Breast epithelium (tissue), 4 donors: ENCODE measurements at places on chromosomes 13 and 19.

- H3K4me3 ChIP-seq, result no peak overlapping the region
- DNase-seq, result no peak
- H3K27ac ChIP-seq, result peak overlapping the region; percentile 46
- no peaks in the 10 kb centered on the region for H3K27me3 ChIP-seq
- H3K4me1 ChIP-seq, result no peaks in the 10 kb centered on the region
Measured at GRCh38 chr13:41639955-41640780, 182.8 kb downstream of the RGCC start.

GRCh38 chr13:30572859-30573275 is 44.9 kb upstream of the USPL1 start:
- peak overlapping the region; percentile 81 for H3K27ac ChIP-seq
- H3K4me3 ChIP-seq, result peak overlapping the region; percentile 42
- no peaks in the 10 kb centered on the region for H3K4me1 ChIP-seq
- DNase-seq, result no peak
- no peaks in the 10 kb centered on the region for H3K36me3 ChIP-seq

DNA sequence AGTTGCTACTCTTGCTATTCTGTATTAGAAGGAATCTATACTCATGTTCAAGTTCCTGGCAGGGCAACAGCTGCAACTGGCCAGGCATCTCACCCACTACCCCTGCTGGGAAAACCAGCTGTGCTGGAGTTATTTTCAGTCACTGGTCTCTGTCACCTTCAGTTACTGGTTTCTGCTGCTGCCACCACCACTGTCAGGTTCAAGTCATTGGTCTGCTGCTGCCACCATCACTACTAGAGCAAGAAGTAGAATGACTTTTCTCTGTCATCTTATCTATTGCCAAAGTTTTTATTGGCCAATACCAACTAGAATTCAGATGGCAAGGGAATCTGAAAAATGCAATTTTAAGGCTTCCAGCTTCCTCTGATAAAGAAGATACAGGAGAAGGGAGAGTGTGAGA is 1615.2 kb downstream of the OLFM4 start:
- no peaks in the 10 kb centered on the region for H3K36me3 ChIP-seq
- no peaks in the 10 kb centered on the region for H3K4me1 ChIP-seq
- H3K4me3 ChIP-seq, result no peak overlapping the region
- DNase-seq, result no peak
- no peak overlapping the region for H3K27ac ChIP-seq

DNA sequence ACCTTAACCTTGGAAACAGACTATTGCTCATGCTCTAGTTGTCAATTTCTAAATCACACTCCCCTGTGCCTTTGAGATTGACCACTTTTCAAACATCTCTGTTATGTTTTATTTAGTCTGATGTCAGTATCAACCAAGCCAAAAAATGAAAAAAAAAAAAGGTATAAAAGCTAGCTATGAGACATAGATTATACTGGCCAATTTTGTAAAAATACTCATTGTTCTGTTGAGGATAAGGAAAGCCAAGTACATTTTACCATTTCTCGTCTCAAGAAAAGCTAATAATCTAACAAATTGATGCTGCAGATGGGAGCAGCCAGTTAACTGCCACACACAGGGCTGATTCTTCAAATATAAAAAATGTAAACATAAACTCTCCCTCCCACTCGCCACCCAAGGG is 572.6 kb upstream of the KLF12 start:
- no peaks in the 10 kb centered on the region for H3K27me3 ChIP-seq
- DNase-seq, result no peak
- H3K4me1 ChIP-seq, result no peaks in the 10 kb centered on the region

- peak; percentile 69 for DNase-seq
- H3K36me3 ChIP-seq, result peaks cover 17% of the 10 kb centered on the region
- H3K27me3 ChIP-seq, result no peaks in the 10 kb centered on the region
- peak overlapping the region; percentile 66 for H3K4me3 ChIP-seq
Measured at GRCh38 chr19:37594982-37595382, 306 bp downstream of the ZNF540 start.

- H3K4me1 ChIP-seq, result no peaks in the 10 kb centered on the region
- H3K27me3 ChIP-seq, result no peaks in the 10 kb centered on the region
- no peaks in the 10 kb centered on the region for H3K36me3 ChIP-seq
- H3K4me3 ChIP-seq, result no peak overlapping the region
- H3K27ac ChIP-seq, result no peak overlapping the region
- no peak for DNase-seq
Measured at GRCh38 chr13:71524245-71524612, 342.8 kb downstream of the DACH1 start.

DNA sequence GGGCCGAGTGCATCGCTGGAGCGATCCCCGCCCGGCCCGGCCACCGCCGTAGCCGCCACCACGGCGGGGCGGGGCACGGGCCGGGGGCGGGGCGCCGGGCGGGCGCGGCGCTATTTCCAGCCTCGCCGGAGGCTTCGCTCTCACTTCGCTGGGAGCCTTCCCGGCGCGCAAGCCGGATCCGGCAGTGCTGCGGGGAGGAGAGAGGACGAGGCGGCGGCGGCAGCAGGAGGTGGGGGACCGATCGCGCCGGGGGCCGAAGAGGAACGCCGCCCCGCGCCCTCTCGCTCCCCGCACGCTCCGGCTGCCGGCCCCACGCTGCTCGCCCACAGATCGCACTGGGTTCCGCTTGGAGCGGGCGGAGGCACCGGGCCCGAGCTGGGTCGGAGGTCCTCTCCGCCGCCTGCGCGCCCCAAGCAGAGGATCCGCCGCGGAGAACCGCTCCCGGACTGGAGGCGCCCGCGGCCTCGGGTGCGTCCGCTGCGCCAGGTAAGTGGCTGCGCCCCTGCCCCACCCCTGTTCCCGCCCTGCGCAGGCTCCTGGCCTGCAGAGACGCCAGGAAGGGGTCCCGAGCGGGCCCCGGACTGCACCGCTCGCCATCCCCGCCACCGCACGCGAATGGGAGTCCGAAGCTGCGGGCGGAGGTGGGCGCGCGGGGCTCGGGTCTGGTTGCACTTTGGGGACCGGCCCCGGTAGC is at the start of gene CHST8:
TSS of gene CHST8 (plus strand) at position 143 of the 694 bp plus-strand sequence. CDS start 67,309 bp downstream, outside the sequence.
- H3K4me3 ChIP-seq, result peak within 1 kb of the TSS; percentile 75
- H3K4me1 ChIP-seq, result peaks cover 10% of the 10 kb centered on the region
- no peaks in the 10 kb centered on the region for H3K36me3 ChIP-seq

DNA sequence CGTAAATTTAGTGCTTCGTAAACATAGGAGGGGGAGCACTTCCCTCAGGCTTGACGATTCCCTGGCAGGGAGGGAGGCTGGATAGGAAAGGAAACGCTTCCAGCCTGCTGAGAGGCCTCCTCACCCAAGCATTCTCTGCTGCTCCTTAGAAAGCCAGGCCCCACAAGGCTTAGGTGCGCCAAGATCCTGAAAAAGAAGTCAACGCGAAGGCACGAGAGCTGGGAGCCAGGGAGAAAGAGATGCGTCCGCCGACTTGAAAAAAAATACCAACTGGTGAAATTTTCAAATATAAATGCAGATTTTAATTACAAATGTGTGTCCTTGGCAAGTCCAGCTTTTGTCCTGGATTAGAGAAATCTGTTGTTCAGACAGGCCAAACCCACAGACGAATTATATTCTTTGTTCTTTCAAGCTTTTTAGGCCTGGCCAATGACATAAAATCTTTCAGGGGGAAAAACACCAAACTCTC is 64.0 kb downstream of the ALOX5AP start:
- no peaks in the 10 kb centered on the region for H3K27me3 ChIP-seq
- no peak overlapping the region for H3K27ac ChIP-seq
- H3K36me3 ChIP-seq, result no peaks in the 10 kb centered on the region
- no peak overlapping the region for H3K4me3 ChIP-seq

GRCh38 chr13:101416181-101417042 is at the start of gene NALCN:
Gene NALCN (minus strand): TSS chr13:101416508. CDS start chr13:101399126, 17,382 bp downstream.
- H3K27ac ChIP-seq, result peak within 1 kb of the TSS; percentile 71
- peaks cover 10% of the 10 kb centered on the region for H3K27me3 ChIP-seq
- H3K4me3 ChIP-seq, result peak within 1 kb of the TSS; percentile 72
- no peaks in the 10 kb centered on the region for H3K36me3 ChIP-seq
- H3K4me1 ChIP-seq, result no peaks in the 10 kb centered on the region

DNA sequence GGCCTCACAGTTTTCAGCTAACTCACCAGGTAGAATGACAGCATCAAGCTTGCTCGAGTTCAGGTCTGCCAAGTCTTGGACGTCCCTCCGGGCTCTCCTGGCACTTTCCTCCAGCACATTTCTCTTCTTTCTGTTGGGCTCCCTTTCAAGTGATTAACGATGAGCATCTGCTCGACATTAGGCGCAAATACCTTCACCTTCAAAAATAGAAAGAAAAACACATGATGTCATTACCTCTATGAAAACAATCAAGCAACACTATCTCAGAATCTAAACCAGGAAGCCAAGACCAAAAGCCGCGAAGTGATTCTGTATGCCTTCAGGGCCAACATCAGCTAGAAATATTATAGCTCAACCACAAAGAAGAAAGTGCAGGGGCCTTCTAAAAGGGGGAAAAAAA is 15.4 kb upstream of the CLN5 start:
- H3K4me3 ChIP-seq, result no peak overlapping the region
- H3K4me1 ChIP-seq, result no peaks in the 10 kb centered on the region

DNA sequence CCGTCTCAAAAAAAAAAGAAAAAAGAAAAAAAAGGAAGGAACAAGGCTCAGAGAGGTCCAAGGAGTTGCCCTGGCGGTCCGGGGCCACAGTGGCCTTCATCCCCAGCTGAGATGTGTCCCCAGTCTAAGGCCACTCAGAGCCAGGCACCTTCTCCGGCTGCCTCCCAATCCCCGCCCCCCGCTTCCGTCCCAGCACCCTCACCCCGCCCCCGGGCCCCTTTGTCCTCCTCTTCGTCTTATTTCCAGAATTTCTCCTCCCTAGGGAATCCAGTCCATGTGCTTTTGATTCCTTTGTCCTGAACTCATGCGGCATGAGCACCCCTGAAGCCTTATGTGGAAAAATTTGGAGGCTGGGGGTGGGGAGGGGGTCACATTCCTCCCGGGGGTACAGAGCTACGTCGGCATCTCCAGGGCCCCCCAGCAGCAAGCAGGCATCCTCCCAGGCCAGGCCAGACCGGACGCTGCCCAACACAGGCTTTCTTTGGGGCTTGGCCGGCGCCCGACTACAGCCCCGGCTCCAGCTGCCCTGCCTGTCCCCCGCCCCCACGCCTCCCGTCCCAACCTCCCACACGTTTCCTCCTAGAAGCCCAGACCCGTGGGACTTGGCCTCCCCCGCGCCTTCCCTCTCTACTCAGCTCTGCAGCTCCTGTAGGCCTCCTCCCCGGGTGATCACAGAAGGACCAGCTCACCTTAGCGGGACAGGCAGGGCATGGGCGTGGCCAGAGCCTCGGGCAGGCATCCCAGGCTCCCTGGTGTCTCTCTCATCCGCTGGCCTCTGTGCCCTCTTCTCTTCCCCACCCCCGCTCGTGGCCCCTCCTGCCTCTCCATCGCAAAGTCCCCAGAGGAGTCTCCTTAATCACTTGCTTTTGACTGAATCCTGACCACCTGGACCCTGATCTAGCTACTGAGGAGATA is 17.8 kb upstream of the ADGRE5 start:
- peaks cover 4% of the 10 kb centered on the region for H3K4me1 ChIP-seq
- H3K36me3 ChIP-seq, result no peaks in the 10 kb centered on the region
- H3K4me3 ChIP-seq, result peak overlapping the region; percentile 41
- H3K27ac ChIP-seq, result peak overlapping the region; percentile 85
- no peaks in the 10 kb centered on the region for H3K27me3 ChIP-seq
- peak; percentile 41 for DNase-seq

- H3K27me3 ChIP-seq, result no peaks in the 10 kb centered on the region
- no peaks in the 10 kb centered on the region for H3K4me1 ChIP-seq
- DNase-seq, result no peak
- no peak overlapping the region for H3K4me3 ChIP-seq
Measured at GRCh38 chr19:1429750-1430149, 8.4 kb upstream of the RPS15 start.

GRCh38 chr19:37691881-37692504 is 27.6 kb downstream of the ZNF607 start:
- H3K36me3 ChIP-seq, result no peaks in the 10 kb centered on the region
- no peaks in the 10 kb centered on the region for H3K27me3 ChIP-seq
- peak; percentile 46 for DNase-seq
- H3K4me1 ChIP-seq, result no peaks in the 10 kb centered on the region
- H3K4me3 ChIP-seq, result peak overlapping the region; percentile 89

GRCh38 chr19:12954612-12954962 is 2.4 kb downstream of the GADD45GIP1 start:
- DNase-seq, result no peak
- peaks cover 7% of the 10 kb centered on the region for H3K4me1 ChIP-seq
- peaks cover 4% of the 10 kb centered on the region for H3K36me3 ChIP-seq
- H3K27me3 ChIP-seq, result no peaks in the 10 kb centered on the region
- no peak overlapping the region for H3K4me3 ChIP-seq
- no peak overlapping the region for H3K27ac ChIP-seq

GRCh38 chr13:48066310-48066989 is 28.5 kb downstream of the MED4 start:
- no peaks in the 10 kb centered on the region for H3K27me3 ChIP-seq
- no peaks in the 10 kb centered on the region for H3K4me1 ChIP-seq
- H3K36me3 ChIP-seq, result no peaks in the 10 kb centered on the region
- no peak for DNase-seq
- H3K27ac ChIP-seq, result no peak overlapping the region
- H3K4me3 ChIP-seq, result no peak overlapping the region

GRCh38 chr19:10364644-10365043 is 15.7 kb downstream of the TYK2 start:
- no peaks in the 10 kb centered on the region for H3K4me1 ChIP-seq
- no peaks in the 10 kb centered on the region for H3K27me3 ChIP-seq
- peaks cover 6% of the 10 kb centered on the region for H3K36me3 ChIP-seq
- no peak overlapping the region for H3K27ac ChIP-seq

DNA sequence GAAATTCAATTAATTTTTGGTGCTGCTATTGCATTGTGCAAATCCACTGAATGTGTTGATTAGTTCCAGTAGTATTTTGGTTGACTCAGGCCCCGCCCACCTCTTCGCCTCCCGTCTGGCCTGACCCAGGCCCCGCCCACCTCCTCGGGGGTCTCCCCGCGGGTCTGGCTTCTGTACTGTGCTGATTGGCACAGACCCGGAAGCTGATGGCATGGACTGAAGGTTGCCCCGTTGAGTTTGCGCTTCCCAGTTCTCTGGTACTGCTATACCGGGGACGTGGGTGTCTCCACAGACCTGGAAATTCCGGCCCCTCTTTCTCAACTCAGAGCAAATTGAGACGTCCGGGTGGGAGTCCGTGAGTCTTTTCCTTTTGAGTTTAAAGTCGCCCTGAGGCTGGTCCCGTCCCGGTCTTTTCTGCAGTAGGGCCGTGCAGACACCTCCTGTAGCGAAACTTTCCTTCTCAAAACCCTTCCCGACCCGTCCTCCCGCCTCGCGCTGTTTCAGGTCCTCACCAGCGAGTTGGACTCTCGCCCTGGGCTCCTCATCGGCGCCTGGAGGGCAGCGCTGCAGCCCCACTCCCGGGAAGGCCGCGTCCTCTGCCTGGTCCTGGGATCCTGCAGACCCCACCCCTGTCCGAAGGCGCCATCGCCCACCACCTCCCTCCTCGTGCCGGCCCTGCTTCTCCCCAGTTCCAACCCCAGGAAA is 14.8 kb downstream of the ZNF701 start:
- no peaks in the 10 kb centered on the region for H3K36me3 ChIP-seq
- H3K27me3 ChIP-seq, result no peaks in the 10 kb centered on the region
- no peak for DNase-seq
- H3K27ac ChIP-seq, result no peak overlapping the region
- H3K4me1 ChIP-seq, result no peaks in the 10 kb centered on the region
- H3K4me3 ChIP-seq, result no peak overlapping the region

GRCh38 chr19:49680421-49681351 is 3.6 kb downstream of the PRMT1 start:
- H3K36me3 ChIP-seq, result no peaks in the 10 kb centered on the region
- H3K27ac ChIP-seq, result peak overlapping the region; percentile 72
- peak overlapping the region; percentile 42 for H3K4me3 ChIP-seq
- H3K27me3 ChIP-seq, result no peaks in the 10 kb centered on the region
- DNase-seq, result peak; percentile 82

GRCh38 chr19:35940078-35940775 is 4.1 kb downstream of the LRFN3 start:
- H3K4me3 ChIP-seq, result no peak overlapping the region
- no peak overlapping the region for H3K27ac ChIP-seq
- H3K4me1 ChIP-seq, result peaks cover 6% of the 10 kb centered on the region
- DNase-seq, result no peak
- no peaks in the 10 kb centered on the region for H3K27me3 ChIP-seq
